ENCODE measurements at places on chromosomes 4 and X.

GRCh38 chr4:181331214-181331613 is 912.0 kb upstream of the TENM3 start:
- DNase-seq, result no peak

GRCh38 chr4:24867766-24868296 is 45.0 kb downstream of the CCDC149 start:
- DNase-seq, result no peak

DNA sequence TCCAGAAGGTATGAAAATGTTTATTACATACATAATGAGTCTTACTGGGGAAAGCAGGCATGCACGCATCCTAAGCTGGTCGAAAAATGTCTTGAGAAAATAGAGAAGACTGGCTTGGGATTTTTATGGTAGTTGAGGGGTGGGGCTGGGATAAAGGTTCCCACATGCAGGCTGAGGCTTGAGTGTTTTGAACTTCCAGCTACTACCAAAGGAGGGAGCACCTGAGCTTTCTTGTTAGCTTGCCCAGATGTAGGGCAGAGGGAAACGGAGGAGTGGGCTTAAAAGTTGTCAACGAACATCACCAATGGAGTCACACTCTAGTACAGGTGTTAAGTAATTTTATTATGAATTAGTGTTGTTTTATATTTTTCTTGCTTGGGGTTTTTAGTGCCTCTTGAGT is 39.6 kb upstream of the SRPX start:
- DNase-seq, result no peak

DNA sequence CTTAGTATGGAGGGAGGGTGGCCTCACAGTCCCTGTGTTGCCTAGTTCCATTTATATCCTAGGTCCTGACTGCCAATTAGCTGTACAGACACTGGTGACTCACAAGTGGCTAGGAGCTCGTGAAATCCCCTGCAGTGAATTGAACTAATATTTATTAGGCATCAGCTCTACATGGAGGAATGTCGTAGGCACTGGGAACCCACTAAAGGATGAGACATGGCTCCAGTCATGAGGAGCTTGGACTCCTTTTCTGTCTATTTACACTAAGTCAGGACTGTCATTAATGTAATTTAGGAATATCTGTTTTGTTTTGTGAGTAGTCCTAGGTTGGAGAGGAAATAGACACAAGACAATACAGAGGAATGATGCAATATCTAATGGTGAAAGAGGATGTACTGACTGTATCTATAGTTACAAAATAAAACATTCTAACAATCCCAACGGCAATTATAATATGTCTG is 67.7 kb downstream of the MID1IP1 start:
- no peak for DNase-seq

- no peak for DNase-seq
Observed at GRCh38 chr4:55973650-55974049, 24.9 kb downstream of the CEP135 start.

DNA sequence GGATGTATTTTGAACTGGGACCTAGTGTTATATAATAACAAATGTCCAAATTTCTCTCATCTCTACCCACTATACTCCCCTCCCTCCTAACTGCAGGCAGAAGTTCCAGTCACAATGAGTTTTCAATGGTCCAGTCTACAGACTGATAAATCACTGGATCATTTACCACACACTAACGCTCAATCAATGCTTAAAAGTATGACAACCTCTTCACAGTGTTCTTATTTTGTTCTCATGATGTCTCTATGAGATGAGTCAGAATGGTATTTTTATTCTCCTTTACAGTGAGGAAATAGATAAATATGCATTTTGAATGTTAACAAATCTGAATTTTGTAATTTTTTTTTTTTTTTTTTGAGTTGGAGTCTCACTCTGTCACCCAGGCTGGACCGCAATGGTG is 83.7 kb upstream of the ETNPPL start:
- no peak for DNase-seq

DNA sequence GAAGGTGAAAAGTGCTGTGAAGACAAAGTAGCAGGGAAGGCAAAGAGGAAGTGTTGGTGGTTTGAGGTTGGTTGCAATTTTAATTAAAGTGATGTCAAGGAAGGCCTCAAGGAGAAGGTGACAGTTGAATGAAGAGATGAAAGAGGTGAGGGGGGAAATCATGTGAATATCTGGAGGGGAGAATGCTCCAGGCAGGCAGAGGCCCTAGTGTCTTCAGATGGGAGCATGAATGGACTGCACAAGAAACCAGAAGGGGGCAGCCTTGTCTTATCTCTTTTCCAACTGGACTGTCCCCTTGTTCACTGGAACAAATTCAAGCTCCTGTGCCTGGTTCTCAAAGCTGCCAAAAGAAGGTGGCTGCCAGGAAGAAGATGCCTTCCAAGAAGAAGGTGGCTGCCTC is 68.4 kb downstream of the MAOB start:
- DNase-seq, result no peak

DNA sequence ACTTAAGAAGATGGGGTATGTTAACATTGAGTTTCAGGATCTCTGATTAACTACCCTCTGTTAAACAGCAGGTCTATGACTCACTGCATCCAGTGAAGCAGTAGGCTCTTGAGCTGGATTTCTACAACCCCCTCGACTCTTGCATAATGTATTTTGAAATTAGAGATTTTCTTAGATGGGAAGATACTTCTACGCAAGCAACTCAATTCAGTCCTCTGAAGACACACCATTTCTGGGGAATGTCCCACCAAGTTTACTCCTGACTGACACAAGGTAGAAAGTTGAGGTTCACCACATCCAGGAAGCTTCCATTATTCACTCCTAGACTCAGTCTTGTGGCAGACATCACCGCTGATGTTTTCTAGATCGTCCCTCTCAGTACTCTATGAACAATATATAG is 12.9 kb downstream of the PALLD start:
- DNase-seq, result peak; percentile 4

- DNase-seq, result no peak
Observed at GRCh38 chr4:107388736-107389274, 331.2 kb downstream of the PAPSS1 start.

GRCh38 chr4:848803-849477 is 23.0 kb upstream of the CPLX1 start:
- DNase-seq, result no peak

DNA sequence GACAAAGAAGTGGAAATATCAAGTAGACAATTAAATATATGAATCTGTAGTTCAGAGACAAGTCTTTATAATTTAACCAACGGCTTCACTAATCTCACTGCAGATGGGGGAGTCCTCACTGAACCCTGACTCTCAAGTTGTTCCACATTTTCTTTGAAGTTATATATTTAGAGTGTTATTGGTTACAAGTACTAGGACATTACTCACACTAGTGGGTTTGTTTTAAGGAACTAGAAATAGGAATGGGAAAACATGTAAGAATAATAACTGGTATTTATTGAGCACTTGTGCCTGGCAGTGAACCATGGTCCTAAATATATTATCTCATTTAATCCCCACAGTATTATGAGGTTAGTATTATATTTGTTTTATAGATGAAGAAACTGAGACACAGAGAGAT is 22.0 kb downstream of the MND1 start:
- no peak for DNase-seq

DNA sequence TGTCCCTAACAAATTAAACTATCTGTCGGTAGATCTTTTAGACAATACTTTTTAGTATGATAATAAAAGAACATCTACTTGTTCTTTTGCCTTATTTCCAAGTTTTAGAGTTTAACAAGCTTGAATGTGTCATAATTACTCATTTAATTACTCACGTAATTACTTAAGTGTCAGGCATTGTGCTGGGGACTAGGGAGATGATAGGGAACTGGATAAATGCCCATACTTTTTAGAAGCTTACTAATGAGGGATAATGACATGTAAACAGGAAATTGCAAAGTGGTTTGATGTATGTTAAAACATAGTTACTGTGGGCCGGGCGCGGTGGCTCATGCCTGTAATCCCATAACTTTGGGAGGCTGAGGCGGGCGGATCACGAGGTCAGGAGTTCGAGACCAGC is 158.3 kb downstream of the DMD start:
- DNase-seq, result no peak

- DNase-seq, result no peak
Observed at GRCh38 chr4:30996841-30997240, 276.7 kb downstream of the PCDH7 start.

DNA sequence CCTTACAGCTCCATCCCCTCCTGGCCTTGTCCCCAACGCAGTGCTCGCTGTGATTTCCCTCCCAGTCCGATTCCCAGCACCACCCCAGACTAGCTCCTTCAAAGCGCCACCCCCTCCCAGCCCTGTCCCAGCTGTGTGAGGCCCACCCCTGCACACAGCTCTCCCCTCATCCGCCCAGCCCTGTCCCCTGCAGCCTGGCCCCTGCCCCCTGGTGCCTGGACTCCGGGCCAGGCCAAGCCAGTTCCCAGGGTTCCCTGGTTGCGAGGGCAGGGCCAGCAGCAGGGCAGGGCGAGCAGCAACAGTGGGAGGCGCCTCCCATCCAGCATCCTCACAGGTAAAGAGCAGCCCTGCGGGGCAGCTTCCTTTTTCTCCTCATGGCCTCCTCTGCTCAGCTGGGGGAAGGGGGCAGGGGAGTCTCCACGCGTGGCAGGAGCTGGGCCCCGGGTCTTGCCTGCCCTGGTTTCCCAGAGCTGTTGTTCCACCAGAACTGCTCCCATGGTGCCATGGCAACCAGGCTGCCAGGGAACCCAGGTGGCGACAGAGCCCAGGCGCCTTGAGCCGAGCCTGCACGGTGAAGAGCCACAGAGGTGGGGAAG is 24.8 kb downstream of the IQSEC2 start:
- DNase-seq, result no peak

DNA sequence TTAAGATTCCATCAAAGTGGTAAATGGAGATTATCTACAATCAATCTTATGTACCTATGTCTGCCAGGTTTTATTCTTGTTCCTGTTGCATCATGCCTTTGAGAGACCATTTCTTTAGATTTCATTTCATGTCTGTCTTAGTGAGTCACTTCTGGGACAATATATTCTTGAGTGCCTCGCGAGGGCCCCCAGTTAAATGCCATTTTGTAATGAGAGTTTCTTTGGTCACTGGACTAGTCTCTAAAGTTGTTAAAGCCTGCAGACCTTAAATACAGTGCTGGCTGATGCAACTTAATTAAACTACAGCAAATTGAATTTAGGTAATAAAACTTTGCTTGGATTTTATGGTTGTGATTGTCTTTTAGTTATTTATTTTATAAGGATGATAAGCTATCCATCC is 87.2 kb upstream of the PITX2 start:
- no peak for DNase-seq

GRCh38 chr4:170325599-170325998 is 235.8 kb upstream of the AADAT start:
- DNase-seq, result no peak

- no peak for DNase-seq
Observed at GRCh38 chr4:1669850-1670249, 14.3 kb downstream of the FAM53A start.

DNA sequence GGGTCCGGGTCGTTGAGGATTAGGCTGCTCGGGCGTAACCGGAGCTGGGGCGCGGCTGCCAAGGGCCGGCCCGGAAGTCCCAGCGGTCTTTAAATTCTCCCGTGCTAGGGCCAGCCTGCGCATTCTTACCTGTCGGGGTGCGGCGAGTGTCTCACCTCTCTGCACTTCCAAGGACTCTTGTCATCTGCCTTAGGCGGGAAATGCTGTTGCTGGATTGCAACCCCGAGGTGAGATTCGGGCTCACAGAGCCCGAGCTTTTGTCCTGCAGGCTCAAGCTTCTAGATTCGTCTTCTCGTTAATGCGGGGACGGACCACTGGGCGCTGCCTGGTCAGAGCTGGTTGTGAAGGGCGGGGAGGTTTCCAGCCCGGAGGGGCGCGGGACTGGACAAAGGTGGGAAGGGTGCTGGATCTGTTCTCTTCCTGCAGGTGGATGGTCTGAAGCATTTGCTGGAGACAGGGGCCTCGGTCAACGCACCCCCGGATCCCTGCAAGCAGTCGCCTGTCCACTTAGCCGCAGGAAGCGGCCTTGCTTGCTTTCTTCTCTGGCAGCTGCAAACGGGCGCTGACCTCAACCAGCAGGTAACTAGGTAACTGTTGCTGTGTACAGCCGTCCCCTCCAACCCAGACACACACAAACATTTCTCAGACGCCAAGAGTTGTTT is at the start of gene ANKRD37:
Gene ANKRD37, plus strand, starts transcription at position 118 of the 662 bp plus-strand sequence. Its CDS starts 83 bp downstream, at position 201.
- no peak for DNase-seq

DNA sequence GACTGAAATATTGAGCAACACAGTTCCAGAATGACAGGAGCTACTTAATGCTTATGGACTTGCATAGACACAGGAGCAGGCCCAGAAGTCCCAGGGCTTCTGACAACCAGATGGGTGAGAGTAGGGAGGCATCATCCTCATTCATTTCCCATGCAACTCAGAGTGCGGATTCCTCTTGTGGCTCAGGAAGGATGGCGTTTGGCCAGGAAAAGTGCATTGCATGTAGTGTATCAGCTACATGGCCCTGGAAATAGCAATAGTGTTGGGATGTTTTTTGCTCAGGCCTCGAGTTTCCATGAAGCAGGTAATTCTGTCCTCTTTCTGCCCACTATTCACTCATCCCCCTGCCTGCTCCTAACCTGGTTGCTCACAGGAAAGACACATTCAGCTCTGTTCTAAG is 136.6 kb downstream of the PDGFRA start:
- no peak for DNase-seq

DNA sequence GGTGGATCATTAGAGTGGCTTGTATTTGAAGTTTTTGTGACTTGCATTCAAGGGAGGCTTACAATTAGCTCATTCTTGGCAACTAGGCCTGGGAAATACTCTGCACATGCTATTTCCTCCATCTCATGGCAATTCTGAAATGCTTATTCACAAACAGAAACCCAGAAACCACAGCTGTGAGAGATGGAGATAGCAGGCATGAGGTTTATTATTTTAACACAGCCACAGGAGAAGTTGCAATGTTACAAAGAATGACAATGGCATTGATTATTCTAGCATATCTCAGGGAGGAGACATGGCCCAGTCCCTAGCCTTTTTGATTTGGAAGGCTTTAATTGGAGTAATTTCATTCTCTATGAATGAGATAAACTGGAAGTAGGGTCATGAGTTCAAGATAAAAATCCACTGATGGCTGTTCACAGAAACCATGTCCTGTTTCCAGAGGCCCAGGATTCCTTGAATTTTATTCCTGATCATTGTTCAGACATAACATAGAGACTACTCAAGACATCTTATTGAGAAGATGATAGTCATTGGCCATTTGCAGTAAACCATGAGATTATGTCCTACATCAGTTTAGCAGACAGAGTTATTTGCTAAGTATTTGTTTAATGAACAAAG is 123.9 kb downstream of the MID1 start:
- DNase-seq, result no peak

DNA sequence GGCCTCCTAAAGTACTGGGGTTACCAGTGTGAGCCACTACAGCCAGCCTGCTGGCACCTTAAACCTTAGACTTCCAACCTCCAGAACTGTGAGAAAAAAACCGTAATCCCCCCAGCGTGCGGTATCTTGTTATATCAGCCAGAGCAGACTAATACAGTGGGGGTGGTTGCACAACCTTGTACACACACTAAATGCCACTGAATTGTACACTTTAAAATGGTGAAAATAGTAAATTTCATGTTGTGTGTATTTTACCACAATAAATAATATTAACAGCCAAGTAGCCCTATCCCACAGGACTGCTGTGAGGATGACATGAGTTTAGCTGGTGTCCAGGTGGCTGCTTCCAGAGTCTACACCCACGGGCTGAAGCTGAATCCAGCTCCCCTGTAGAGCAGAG is 38.8 kb downstream of the ZBTB49 start:
- no peak for DNase-seq

All from stimulated activated CD4-positive, alpha-beta T cell treated with anti-CD3 and anti-CD28 coated beads, Interleukin-1b, Interleukin-23, amount 100 ng/mL, for 24 hours (primary cell).